ENCODE measurements at places on chromosomes 3 and 15.

GRCh38 chr3:65006300-65006739 is 318.5 kb upstream of the ADAMTS9 start:
- no peak for DNase-seq

DNA sequence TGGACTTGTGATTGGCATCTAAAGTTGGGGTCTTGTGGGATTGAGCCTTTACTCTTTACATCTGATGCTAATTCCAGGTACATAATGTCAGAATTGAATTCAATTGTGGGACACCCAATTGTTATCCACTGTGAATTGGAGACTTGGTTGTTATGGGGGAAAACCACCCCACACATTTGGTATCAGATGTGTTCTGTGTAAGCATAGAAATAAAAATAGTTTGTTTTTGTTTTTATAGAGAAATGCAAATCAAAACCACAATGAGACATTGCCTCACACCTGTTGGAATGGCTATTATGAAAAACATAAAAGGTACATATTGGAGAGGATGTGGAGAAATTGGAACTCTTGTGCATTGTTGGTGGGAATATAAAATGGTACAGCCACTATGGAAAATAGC is 58.5 kb downstream of the CPA3 start:
- no peak for DNase-seq

DNA sequence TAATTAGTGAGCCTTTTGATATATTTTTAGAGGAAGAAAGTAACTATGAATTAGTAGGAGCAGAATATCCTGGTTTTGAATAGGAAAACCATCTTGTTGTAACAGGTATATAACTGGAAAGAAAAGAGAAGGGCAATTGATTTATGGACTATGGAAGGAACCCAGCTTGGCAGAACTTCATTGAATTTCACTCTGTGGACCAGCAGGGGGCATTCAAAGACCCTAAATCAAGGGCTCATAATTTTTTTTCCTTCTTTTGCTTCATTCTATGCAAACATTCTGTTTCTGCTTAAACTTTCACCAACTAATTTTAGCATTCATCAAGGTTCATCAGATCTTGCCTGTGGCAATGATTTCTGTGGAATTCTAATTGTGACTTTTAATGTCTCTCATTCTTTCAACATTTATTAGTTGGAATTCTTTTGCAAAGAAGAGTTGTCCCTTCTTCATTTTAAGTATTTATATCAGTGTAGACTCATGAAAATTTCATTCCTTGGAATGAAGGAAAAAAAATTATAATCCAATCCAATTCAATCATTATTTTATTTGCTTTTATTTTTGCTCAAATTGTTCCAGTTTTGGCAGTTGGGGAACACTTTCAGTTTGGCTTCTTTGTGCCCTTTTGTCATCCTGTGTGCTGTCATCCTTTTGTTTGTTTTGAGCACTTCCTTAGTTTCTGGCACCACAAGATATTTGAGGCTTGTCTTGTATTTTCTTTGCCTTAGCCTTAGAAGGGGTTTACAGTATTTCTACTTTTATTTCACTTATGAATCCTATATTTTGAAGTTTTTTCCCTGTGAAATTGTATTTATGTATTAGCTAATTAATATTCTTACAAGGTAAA is 30.4 kb downstream of the NXPE3 start:
- DNase-seq: no peak

GRCh38 chr3:177733233-177733632 is 536.0 kb upstream of the TBL1XR1 start:
- no peak for DNase-seq

GRCh38 chr15:48617619-48618018 is 27.9 kb downstream of the FBN1 start:
- DNase-seq: no peak

DNA sequence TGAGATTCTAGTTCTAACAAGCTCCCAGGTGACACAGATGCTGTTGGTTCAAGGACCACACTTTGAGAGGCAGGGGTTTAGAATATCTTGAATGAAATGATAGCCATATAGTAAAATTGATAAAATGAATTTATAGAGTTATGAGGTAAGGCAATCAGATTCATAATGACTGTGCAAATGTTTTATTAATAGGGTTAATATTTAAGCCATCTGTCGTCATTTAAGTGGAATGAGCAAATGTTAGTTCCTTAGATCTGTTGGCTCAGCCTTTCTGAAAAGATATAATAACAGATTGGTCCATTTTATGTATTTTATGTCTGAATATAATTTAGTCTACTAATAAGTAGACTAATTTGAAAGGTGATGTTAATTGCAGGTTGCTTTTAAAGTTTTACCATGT is 12.9 kb downstream of the REC114 start:
- DNase-seq: no peak

DNA sequence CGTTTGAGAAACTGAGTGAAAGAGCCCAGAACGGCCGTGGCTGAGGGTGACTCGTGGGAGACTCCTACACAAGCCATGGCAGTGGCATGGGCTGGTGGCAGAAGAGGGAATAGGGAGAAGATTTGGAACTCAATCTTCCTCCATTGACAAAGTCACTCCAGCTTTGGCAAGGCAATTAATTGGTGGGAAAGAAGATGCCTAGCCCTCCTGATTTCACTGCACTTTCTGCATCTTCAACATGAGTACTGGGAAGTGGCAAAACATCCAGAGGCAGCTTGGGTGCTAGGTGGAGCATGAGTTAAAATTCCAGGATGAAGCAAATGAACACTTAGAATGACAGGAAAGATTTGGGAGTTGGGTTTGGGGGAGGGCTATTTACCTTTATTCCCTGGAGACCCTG is 1.4 kb upstream of the TGFBR2 start:
- DNase-seq: no peak

DNA sequence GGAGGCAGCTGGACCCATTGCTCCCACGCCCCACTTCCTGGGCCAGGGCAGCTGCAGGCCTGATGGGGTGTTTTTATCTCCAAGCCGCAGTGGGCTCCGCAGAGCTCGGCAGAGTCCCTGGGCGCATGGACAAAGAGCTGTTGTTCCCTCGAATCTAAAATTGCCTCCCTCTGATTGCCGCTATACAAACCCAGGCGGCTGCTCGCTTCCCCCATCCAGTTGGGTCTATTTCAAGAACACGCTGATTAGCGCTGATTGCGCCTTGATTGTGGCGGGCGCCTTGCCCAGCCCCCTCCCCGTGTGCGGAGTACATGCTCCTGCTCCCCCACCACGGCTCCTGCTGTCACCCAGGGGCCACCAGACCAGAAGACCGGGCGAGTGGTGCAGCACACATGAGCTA is 43.4 kb upstream of the SLC6A1 start:
- DNase-seq: no peak

DNA sequence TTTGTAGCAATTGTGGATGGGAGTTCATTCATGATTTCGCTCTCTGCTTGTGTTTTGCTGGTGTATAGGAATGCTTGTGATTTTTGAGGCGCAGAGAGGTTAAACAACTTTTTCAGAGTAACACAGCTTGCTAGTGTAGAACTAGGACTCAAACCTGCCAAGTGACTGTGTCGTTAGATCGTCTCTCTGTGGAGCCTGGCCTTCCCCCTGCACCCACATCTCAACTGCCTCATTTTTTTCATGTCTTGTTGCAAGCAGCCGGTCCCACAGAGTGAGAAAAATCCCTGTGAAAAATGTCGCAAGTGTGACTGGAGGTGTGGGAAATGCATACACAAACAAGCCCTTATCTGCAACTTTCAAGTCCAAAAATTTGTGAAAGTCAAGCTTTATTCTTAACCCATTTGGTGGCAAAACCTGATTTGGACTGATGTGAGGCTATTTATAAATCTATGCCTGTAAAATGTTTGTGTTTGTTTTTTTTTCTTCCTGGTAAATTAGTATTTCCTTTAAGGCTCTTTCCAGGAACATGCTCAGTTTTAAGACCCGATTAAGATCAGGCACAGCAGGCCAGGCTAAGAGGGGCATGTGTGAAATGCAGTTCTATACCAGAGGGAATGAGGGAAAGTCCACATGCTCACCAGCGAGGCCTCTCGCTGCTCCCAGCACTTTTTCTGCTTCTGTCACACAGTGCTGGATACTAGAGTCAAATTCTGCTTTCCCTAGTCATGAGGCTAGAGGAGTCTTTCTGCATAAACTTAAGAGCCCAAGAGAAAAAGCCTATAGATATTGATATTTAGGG is 25.8 kb downstream of the ST6GAL1 start:
- DNase-seq: no peak

GRCh38 chr3:105791131-105791530 is 77.7 kb downstream of the CBLB start:
- DNase-seq: no peak

DNA sequence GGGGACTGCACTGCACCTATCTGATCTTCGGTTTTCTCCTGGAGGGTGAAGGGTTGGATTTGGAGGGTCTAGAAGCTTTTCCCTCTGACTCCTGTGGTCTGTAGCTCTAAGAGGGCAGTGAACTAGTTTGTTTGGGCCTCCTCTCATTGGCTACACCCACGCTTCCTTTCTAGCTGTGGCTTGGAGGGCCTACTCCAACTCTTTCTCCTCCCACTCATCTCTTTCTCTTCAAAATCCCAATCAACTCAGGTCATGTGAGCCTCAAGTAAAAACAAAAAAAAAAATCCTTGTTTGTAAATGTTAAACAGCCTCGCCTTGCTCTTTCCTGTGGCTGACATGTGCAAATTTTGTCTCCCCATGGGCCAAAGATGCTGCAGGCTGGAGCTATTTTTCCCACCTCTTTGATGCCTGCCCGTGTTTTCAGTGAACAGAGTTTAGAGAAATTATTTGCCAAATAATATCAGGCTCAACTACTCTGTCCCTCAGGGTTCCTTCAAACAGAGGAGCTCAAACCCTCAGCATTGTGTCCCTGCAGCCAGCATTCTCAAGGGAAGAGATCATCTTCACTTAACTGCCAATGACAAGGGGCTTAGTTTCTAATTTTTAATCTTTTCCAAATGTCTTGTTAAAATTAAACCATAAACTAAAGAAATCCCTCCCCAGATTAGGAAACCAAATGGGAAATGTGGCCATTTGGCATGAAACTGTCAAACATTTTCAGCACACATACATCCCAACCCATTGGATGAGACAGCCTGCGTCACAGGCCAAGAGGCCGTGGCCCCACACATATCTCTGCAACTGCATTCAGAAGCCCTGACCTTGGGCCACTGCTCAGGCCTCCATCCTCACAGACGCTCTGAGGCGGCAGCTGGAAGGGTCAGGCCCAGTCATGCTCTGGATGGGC is 114.8 kb upstream of the THBS1 start:
- DNase-seq: no peak

- no peak for DNase-seq
Measured at GRCh38 chr3:167520266-167521005, 46.6 kb upstream of the SERPINI2 start.

DNA sequence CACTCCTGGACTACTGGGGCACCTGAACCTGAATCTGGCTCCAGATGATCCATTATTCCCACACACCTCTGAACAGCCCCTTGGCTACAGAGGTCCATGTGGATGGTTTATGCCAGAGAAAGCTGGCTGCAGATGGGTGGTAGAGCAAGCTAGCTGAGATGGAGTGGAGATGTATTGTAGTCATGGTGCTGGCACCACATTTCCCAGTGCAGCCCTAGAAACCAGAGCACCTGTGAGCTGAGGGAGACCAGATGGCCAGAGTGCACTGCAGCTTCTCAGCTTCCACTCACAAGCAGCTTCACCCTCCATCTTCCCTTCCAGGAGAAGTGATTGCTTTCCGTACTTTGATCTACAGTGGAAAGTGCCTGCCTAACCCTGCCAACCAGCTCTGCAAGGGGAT is 29.9 kb downstream of the RBP1 start:
- no peak for DNase-seq

DNA sequence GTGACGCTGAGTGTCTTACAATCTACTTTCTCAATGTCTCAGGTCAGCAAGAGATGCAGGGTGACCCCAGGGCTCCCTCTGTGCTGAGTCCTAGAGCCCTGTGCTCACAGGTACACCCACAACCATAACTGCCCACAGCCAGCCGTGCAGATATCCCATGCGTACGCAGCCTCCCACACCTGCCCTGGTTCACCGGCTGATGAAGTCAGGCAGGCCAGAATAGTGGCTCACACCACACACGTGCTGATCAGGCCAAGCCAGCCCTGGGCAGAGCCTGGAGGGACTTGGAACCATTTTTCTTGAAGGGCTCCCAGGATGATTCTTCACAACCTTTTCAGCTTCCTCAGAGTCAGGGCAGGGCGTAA is 63.6 kb upstream of the RPL32 start:
- DNase-seq: no peak

GRCh38 chr3:18434711-18435110 is 9.6 kb upstream of the SATB1 start:
- DNase-seq: no peak

GRCh38 chr3:126854666-126855065 is 128.2 kb upstream of the PLXNA1 start:
- DNase-seq: no peak

DNA sequence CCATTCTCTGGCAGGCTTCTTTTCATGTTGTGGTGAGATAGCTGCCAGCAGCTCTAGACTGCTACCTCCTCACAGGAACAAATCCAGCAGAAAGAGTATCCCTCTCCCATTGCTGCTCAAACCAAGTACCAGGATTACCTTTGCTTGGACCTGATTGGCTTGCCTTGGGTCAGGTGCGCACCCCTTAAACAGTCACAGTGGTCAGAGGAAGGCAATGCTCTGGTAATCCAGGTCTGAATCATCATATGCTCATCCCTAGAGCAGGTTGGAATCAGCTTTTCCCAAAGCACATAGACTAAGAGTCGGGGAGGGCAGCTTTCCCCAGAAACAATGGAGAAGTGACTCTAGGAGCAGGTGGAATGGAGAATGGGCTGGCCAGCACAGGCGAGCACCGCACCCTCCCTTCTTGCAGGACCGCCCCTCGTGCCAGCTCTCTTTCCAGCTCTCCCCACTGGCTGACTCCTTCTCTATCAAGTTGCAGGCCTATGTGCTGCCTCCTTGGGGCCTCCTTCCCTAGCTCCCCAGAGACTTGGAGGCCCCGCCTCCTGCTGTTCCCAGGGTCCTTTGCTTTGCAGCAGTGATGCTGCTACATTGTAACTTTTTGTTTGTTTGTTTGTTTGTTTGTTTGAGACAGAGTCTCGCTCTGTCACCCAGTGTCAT is 29.9 kb upstream of the ADPGK start:
- no peak for DNase-seq

DNA sequence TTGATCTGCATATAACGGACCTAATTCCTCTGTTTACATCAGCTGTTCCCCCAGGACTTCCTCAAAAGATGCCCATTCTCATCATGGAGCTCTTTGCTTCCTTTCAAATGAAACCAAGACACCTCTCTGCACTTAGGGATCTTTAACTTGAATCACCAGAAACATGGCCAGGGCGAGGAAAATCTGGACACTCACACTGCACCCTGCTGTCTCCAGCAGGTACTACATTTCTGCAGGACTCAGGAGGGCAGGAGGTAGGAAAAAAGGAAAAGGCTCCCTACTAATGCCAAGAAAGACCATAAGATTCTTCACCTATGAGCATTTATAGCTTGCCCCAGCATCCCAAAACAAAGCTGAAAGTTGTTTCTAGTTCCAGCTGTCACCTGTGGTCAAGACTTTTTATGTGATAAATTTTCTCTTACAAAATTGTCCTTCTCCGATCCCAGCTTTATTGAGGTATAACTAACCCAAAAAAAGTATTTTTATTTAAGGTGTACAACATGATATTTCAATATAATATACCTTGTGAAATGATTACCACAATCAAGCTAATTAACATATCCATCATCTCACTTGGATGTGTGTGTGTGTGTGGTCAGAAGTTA is 87.3 kb upstream of the C15orf61 start:
- no peak for DNase-seq

- no peak for DNase-seq
Measured at GRCh38 chr3:126956866-126957650, 25.9 kb upstream of the PLXNA1 start.

- no peak for DNase-seq
Measured at GRCh38 chr3:172140499-172141391, 101.4 kb downstream of the FNDC3B start.
